ENCODE measurements at places on chromosomes 3 and 15. TPM values are rescaled to one million over a fixed set of nuclear protein-coding genes. Genes with fewer than 3 reads are reported as not detected.

Gene ZIC1
- total RNA-seq, result 0.30 TPM

Gene SCN5A
- total RNA-seq, result 0.39 TPM

Gene LCTL
- not detected for total RNA-seq

Gene NDN
- 28.3 TPM for total RNA-seq

Gene MKRN2OS
- total RNA-seq, result 2.2 TPM

Gene LTK
- total RNA-seq, result 0.46 TPM
